Thyroid gland (tissue), 4 donors: ENCODE measurements at places on chromosomes 3 and 15. TPM values are rescaled to one million over a fixed set of nuclear protein-coding genes. Genes with fewer than 3 reads are reported as not detected.
A peak's percentile ranks its signal among the peaks of the same experiment; 100 is the strongest.

DNA sequence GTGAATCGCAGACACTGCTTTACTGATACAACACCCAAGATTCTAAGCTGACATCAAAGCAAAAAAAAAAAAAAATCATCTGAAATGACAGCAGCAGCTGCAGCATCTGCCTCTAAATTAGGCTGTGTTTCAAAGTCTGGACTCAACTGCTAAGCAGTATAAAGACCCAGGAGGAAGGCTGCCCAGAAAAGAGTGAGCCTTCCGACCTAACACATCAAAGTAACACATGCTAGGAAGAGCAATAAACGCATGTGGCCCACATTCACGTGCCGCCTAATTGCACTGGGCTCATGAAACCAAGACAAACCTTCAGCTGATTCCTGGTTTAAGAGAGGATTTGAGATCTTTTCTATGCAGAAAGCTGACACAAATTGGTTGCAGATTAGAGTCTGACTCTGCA lies 317.1 kb downstream of the ZIC4 start:
- H3K36me3 ChIP-seq: no peaks in the 10 kb centered on the region
- no peak overlapping the region for H3K4me3 ChIP-seq
- H3K27ac ChIP-seq: no peak overlapping the region
- DNase-seq: no peak

GRCh38 chr15:42593143-42593542 lies 17.7 kb downstream of the STARD9 start:
- no peak for DNase-seq
- H3K4me3 ChIP-seq: no peak overlapping the region
- H3K36me3 ChIP-seq: no peaks in the 10 kb centered on the region
- H3K27ac ChIP-seq: peak overlapping the region; percentile 13
- no peaks in the 10 kb centered on the region for H3K27me3 ChIP-seq
- H3K4me1 ChIP-seq: no peaks in the 10 kb centered on the region

DNA sequence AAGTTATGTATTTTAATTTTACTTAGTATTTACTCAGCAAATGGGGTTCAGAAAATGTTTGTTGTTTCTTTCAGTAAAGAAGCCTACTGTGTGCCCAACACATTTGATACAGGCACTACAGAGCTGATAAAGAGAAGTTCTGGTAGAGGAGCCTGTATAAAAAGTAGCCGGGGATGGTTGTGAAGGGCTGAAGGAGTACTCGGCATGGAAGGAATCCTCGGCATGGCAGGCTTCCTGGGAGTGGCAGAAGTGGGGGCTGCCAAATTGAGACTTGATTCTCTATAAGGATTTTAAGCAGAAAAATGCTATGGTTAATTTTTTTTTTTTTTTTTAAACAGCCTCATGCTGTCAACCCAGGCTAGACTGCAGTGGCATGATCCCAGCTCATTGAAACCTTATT lies 9.3 kb downstream of the ARL13B start:
- H3K36me3 ChIP-seq: no peaks in the 10 kb centered on the region
- H3K4me1 ChIP-seq: peaks cover 24% of the 10 kb centered on the region
- DNase-seq: no peak

GRCh38 chr3:25664812-25665314 lies at the start of gene TOP2B:
TSS of gene TOP2B (minus strand) at chr3:25664907. CDS start at chr3:25664297, 610 bp downstream.
- H3K4me3 ChIP-seq: peak within 1 kb of the TSS; percentile 80
- H3K27ac ChIP-seq: peak within 1 kb of the TSS; percentile 96
- peaks cover 28% of the 10 kb centered on the region for H3K4me1 ChIP-seq
- H3K27me3 ChIP-seq: no peaks in the 10 kb centered on the region
- no peaks in the 10 kb centered on the region for H3K36me3 ChIP-seq
- peak; percentile 97 for DNase-seq

The KBTBD13 gene
- not detected for total RNA-seq

GRCh38 chr15:72404841-72405240 lies 6.7 kb downstream of the TMEM202 start:
- no peaks in the 10 kb centered on the region for H3K27me3 ChIP-seq
- no peak for DNase-seq
- H3K4me3 ChIP-seq: no peak overlapping the region

GRCh38 chr3:193945143-193945542 lies 190.8 kb upstream of the HES1 start:
- H3K4me3 ChIP-seq: no peak overlapping the region
- H3K4me1 ChIP-seq: no peaks in the 10 kb centered on the region
- no peaks in the 10 kb centered on the region for H3K36me3 ChIP-seq
- H3K27ac ChIP-seq: no peak overlapping the region
- H3K27me3 ChIP-seq: no peaks in the 10 kb centered on the region

The TNIK gene
- 29.7 TPM for total RNA-seq

DNA sequence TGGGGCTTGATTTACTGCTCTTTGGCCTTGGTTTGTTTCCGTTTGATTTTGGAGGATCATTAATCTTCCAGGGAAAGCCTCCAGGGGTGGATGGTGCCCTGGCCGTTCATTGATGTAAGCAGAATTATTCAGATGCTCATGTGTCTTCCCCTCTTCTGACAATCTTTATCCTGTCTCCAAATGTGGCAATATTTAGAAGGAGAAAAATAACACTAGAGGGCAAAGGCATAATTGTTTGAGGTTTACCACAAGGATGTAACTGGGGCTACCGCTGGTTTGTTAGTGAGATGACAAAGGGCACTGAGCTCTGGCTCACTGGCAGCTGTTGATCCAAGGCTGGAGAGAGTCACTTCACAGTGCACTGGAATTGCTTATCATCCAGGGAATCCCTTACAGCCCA lies 18.2 kb upstream of the PLCL2 start:
- no peaks in the 10 kb centered on the region for H3K4me1 ChIP-seq
- no peaks in the 10 kb centered on the region for H3K36me3 ChIP-seq
- no peaks in the 10 kb centered on the region for H3K27me3 ChIP-seq
- DNase-seq: no peak
- no peak overlapping the region for H3K4me3 ChIP-seq

GRCh38 chr3:59235634-59236012 lies 185.8 kb upstream of the CFAP20DC start:
- no peak for DNase-seq
- H3K27me3 ChIP-seq: no peaks in the 10 kb centered on the region
- H3K36me3 ChIP-seq: no peaks in the 10 kb centered on the region
- H3K4me1 ChIP-seq: no peaks in the 10 kb centered on the region
- no peak overlapping the region for H3K4me3 ChIP-seq

The AHSG gene
- total RNA-seq: not detected

DNA sequence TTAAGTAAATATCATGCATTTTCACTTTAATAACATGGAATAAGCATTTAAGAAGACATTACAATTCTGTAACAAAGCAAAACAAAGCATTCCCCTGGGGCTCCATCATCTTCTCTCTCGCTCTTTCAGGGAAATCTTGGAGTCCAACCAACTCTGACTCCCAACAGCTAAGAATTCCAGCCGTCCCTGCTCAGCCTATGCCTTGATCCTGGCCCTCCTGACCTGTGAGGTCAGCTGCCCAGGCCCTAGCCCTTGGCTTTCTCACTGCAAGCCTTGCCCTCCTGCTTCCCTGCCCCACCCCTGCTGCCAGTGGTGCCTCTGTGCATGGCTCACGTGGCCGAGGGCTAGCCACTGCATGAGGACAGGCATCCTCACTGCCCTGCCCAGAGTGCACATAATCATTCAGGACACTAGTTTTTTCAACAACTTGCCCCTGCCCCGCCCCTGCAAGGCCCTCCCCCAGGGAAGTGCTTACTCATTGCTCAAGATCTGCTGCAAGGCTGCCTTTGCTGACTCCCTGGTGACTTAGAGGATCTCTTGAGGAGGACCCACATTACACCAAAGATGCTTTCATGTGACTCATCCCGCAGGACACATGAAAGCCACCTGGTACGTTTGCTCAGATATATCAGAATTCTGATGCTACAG lies 37.6 kb downstream of the MTMR10 start:
- no peak overlapping the region for H3K27ac ChIP-seq
- H3K4me1 ChIP-seq: no peaks in the 10 kb centered on the region
- H3K27me3 ChIP-seq: no peaks in the 10 kb centered on the region
- DNase-seq: no peak

DNA sequence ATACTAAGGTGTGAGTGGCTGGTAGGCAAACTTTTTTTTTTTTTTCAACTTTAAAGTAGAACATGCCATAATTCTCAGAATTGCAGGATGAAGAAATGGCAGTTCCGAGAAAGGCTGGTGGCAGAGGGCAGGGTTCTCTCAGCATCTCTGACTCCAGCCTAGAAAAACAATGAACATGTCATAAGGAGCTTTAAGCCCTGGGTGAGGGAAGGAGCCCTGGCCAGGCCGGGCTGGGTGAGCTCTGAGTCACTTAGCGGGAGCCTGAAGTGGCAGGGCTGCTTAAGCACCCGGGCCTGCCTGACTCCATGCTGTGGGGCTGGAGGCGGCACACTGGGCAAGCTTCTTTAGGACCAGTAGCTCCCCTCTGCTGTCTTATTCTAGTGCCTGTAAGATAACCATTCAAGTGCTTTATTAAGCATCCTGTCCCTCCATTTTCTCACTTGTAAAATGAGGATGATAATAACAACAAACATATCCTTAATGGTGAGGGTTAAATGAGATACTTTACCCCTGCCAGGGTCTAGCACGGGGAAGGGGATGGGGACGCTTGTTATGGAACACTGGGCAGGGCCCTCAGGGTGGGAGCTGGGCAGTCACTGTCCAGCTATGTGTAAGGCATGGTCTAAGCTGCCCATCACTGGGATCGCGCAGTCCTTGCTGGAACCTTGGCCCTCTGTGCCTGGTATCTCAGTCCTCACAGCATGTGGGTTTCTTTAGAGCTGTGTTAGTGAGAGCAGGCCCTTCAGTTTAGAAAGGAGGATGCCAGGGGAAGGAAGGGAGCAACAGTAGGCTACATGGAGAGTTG lies 18.4 kb downstream of the SMAD6 start:
- peak; percentile 86 for DNase-seq
- H3K27ac ChIP-seq: no peak overlapping the region
- H3K36me3 ChIP-seq: peaks cover 5% of the 10 kb centered on the region
- H3K4me1 ChIP-seq: peaks cover 39% of the 10 kb centered on the region
- no peaks in the 10 kb centered on the region for H3K27me3 ChIP-seq
- no peak overlapping the region for H3K4me3 ChIP-seq

DNA sequence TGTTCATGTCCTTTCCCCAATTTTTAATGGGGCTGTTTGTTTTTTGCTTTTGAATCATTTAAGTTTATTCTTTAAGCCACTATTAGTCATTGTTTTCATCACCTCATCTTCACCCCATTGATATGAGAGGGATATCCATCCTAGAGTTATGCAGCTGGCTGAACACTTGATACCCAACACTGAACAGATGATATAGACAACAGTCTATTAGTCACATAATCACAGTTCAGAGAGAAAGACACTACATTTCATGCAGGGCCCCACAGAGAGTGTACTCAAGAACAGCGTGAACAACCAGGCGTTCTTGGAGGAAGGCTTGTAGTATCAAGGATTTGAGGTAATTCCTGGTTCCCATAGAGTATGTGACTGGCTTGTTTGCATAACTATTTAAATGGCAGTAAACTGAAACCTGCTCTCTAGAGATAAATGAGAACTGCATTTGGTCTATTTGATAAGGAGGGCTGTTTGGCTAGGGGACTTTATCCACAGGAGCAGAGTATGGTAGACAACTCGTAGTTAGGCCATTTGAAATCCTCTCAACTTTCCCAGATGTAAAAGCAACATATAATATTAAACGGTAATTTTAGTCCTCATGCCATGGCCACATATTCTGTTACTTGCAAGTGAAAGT lies 618.7 kb downstream of the SI start:
- H3K27ac ChIP-seq: peak overlapping the region; percentile 72
- H3K4me3 ChIP-seq: no peak overlapping the region
- H3K4me1 ChIP-seq: peaks cover 11% of the 10 kb centered on the region
- no peak for DNase-seq

- no peak overlapping the region for H3K4me3 ChIP-seq
- no peak overlapping the region for H3K27ac ChIP-seq
- DNase-seq: no peak
- H3K27me3 ChIP-seq: no peaks in the 10 kb centered on the region
- H3K4me1 ChIP-seq: no peaks in the 10 kb centered on the region
- H3K36me3 ChIP-seq: peaks cover 4% of the 10 kb centered on the region
Observed at GRCh38 chr15:50933341-50933740, 24.9 kb downstream of the AP4E1 start.

DNA sequence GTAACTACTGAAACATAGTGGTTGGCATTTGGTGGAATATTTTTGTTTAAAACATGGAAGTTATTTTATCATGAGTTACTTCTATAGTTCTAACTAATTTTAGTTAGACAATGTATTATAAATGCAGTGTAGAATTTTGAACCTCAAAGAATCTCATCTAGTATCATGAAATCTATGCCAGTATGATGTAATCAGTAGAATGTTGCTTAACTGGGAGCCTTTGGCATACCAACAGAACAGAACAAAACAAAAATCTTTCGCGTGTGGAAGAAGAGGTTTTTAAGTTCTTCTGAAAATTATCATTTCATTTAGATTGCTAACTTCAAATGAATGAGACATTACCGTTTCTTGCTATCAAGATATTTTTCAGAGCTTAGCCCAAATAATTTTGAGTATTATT lies 98.4 kb upstream of the LRRFIP2 start:
- no peaks in the 10 kb centered on the region for H3K27me3 ChIP-seq
- H3K36me3 ChIP-seq: no peaks in the 10 kb centered on the region
- peaks cover 14% of the 10 kb centered on the region for H3K4me1 ChIP-seq
- DNase-seq: no peak
- H3K4me3 ChIP-seq: no peak overlapping the region
- no peak overlapping the region for H3K27ac ChIP-seq

DNA sequence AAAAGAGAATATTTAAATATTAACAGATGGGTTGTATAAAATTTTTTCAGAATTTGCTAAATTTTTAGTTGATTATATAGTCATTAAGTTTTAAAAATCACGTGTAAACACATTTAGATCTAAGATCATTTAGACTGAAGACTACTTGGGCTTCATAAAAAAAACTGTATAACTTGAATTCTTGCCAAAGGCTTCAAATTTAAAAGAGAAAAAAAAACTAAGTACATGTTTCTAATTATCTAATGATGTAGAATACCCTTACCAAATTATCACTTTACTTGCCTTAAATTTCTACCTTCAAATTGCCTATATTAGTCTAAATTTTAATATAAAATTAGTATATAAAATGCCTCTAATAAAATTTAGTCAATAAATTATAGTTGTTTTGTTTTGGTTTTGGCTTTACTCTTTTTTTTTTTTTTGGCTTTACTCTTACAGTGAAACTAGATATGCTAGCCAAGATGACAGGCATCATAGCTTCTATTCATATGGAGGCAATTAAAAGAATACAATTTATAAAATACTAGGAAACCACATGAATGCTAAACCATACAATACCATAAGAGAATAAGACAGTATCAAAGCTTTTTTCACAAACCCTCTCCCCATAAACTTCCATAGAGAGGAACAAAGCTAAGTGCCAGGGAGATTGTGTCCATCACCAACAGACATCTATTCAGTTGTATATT lies 183.1 kb upstream of the KCNMB2 start:
- peaks cover 4% of the 10 kb centered on the region for H3K4me1 ChIP-seq
- no peak for DNase-seq
- H3K27me3 ChIP-seq: no peaks in the 10 kb centered on the region
- no peaks in the 10 kb centered on the region for H3K36me3 ChIP-seq
- no peak overlapping the region for H3K27ac ChIP-seq
